ENCODE measurements at places on chromosomes 7 and 10.

- no peak for DNase-seq
Measured at GRCh38 chr7:52719677-52720076, 315.8 kb upstream of the POM121L12 start.

- no peak for DNase-seq
Measured at GRCh38 chr7:28263622-28264271, 83.2 kb upstream of the JAZF1 start.

- DNase-seq, result no peak
Measured at GRCh38 chr10:37146443-37146842, 21.0 kb downstream of the ANKRD30A start.

- DNase-seq, result no peak
Measured at GRCh38 chr10:125225051-125225450, 64.7 kb upstream of the CTBP2 start.

- no peak for DNase-seq
Measured at GRCh38 chr10:36191009-36191408, 548.9 kb upstream of the FZD8 start.

DNA sequence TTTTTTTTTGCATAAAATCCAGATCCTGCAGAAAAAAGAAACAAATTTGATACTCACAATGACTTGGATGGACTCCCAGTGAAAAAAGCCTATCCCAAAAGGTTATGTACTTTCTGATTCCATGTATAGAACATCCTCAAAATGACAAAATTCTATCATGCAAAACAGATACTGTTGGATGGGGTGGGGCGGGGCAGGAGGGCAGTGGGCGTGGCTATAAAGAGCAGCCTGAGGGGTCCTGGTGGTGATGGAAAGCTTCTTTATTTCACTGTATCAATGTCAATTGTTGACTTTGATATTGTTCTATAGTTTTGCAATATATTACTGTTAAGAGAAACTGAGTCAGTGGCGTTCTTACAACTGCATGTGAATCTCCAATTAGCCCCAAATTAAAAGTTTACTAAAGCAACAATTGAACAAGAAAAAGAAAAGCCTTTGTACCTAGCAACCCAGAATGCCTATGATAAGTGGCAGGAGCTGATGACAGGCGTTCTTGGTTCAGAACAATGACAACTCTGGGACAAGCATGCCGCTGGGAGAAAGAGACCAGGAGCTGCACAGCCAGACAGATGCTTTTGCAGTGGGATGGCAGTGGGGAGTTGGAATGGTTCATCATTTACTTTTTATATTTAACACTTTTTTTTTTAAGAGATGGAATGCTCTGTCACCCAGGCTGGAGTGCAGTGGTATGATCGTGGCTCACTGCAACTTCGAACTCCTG is 101.9 kb downstream of the LHPP start:
- no peak for DNase-seq

DNA sequence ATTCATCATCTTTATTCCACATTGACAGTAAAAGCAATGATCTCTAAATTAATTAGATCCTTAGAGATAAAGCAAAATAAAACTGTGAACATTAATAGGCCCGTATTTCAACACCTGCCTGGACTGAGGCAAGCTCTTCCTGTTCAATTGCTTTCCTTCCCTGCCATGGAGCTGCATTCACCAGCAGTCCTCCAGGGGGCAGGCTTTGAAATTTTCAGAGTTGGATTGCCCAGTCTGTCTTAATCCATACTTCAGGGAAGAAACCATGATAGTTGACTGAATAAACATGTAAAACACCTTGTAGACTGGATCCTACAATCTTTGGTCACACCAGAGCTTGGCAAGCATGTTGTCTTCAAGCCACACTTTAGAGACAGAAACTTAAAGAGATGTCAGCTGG is 936.6 kb downstream of the NRG3 start:
- no peak for DNase-seq

- DNase-seq, result no peak
Measured at GRCh38 chr10:6309816-6310215, 107.1 kb downstream of the PFKFB3 start.

DNA sequence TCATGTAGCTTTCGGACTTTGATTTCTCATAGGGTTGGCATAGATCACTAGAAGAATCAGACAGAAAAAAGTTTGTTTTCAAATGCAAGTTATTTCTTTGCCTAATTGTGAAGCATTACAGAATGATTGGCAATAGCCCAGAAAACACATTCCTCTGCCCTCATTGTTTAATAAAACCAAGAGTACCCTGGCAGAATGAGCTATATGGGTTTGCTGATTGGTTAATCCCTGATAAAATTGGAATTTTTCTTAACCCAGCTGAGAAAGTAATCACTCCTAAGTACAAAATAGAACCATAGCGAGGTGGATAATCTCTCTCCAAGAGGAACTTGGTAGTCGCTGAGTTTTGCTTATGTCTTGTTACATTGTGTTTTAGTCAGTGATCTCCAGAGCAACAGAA is 30.9 kb upstream of the CREB5 start:
- no peak for DNase-seq

- DNase-seq, result no peak
Measured at GRCh38 chr7:832968-833424, 720 bp downstream of the SUN1 start.

GRCh38 chr7:46198701-46199100 is 277.6 kb upstream of the IGFBP3 start:
- no peak for DNase-seq

DNA sequence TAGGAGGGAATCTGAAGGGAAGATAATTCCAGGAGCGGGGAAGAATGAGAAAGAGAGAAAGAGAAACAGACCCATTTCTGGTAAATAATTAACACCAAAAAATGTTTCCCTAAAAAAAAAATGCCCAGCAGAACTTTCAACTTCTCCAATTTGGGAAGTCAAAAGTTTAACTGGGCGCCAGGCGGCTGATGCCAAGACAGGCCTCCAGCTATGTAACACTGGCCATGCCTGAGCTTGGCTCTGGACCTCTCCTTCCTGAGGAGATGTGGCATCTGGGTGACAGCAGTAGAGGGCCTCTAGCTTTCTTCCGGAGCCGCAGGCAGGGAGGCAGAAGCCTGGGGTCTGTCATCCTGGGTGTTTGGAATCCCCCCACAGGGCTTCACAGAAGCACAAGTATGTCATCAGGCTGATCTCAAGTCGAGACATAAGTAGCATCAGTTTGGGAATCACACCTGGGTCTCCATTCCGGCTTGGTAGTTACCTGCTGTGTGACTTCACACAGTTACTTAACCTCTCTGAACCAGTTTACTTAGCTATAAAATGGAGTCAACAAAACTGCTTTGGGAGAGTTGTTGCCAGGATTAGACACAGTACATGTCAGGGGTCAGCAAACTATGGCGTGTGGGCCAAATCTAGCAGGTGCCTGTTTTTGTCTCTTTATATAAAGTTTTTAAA is 50.5 kb upstream of the TCF7L2 start:
- no peak for DNase-seq

- DNase-seq, result no peak
Measured at GRCh38 chr10:16581202-16581601, 59.5 kb upstream of the C1QL3 start.

DNA sequence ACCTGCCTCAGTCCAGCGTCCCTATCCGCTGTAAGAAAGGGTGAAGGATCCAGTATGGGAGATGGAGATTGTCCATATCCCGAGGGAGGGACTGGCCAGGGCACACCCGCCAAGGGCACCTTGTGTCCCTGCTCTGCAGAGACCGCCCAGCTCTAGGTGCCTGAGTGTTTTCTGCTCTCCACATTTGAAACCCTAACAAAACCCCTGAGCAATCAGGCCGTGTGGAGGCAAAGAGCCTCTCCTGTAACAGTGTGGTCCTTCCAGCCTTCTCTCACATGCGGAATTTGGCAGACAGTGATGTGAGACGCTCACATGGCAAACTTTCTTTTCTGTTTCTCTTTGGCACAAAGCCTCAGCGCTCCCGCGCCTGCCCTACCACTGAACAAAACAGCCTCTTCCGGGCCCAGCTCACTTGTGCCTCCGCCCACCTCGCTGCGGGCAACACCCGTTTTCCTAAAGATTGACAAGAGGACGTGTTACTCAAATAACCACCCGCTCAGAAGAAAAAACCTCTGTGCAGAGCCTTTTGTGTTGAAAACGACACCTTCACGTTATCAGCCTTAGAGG is 514.8 kb downstream of the DNAJB6 start:
- peak; percentile 65 for DNase-seq

- no peak for DNase-seq
Measured at GRCh38 chr7:50427518-50427917, 22.6 kb downstream of the FIGNL1 start.

- no peak for DNase-seq
Measured at GRCh38 chr10:279655-280054, 144.4 kb downstream of the ZMYND11 start.

DNA sequence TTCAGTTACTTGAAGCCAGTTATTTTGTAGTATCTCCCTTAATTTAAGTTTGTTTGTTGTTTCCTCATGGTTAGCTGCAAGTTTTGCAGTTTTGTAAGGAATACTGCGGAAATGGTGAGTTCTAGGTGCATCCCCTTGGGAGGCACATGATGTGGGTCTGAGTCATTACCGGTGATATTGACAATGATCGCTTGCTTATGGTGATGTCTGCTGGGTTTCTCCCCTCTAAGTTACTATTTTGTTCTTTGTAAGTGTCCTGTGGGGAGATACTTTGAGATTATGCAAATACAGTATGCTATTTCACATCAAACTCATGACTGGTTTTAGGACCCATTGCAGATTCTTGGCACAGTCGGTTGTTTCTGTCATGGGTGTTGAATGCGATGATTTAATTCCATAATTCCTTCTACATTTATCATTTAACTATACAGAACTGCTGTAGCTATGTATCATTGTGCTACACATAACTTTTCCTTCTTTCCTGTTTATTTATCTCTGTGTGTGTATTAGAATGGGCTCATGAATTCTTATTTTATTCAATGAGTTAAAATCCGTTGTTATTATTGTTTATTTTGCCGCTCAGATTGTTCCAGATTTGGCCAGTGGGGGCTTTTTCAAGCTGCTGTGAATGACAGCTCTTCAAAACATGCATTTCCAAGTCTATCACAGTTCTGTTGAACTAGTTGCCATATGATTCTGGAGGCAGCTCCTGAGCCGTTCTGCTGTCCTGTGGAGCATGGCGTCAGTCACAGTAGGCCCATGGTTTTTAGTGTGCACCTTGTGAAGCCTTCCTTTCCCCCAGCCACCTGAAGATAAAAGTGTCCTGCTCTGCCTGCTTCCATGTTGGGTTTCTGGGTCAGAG is 18.4 kb downstream of the TSPAN14 start:
- no peak for DNase-seq

DNA sequence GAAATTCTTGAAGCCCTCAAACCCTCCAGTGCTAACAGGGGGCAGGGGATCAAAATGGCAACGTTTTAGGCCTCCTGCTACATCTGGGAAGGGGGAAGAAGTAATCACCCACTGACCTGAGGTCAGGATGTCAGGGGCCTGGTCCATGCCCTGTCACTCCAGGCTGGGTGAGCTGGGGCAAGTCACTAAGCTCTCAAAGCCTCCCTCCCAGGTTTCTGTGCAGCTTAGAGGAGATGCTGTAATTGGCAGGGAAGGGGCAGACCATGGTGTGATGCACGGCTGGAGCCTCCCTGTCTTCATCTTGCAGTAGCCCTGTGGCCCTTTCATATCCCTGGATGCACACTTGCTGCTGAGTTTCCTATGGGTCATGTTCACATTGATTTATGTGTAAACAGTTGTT is 27.2 kb downstream of the LEP start:
- DNase-seq, result no peak

GRCh38 chr7:151207804-151208203 is 2.5 kb downstream of the H2BK1 start:
- no peak for DNase-seq

DNA sequence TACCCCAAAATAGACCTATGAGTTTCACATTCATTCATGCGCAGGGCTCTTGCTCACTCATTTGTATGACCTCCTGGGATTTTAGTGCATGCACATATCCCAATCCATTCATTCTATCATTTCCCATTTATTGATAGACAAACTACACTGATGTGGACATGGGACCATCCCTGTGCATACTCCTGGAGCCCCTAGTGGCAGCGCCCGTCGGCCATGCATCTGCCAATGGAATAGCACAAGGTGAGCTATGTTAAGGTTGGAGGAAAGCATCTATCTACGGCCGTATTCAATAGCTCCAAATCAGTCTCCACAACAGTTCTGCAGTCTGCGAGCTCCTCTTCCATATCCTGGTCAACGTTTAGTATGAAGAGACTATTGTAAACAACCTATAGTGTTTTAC is 31.7 kb upstream of the FIGNL1 start:
- DNase-seq, result no peak

- DNase-seq, result no peak
Measured at GRCh38 chr10:123889821-123890220, 1.8 kb downstream of the CPXM2 start.

DNA sequence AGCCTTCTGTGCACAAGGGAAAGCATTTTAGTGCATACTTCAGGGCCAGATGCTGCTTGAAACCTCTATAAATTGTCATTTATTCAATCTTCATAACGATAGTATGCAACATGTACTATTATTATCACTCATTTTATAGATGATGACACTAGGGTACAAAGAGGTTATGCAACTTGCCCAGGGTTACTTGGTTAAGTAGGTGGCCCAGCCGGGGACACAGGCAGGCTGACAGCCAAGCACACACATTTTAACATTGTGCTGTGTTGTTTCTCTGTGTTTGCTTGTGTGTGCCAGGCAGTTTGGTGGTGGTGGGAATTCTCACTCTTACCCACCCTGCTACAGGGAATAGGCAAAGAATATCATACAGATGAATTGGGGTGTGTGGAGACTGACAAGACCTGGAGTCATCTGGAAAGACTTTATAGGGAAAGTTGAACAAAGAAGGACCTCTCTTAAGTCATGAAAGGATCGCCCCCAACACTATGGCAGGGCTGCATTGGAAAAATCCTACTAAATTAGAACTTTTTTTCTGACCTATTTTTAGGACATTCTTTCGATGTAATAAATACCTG is 98.9 kb downstream of the MKX start:
- DNase-seq, result no peak

GRCh38 chr10:123421461-123421860 is 244.7 kb upstream of the GPR26 start:
- no peak for DNase-seq

- no peak for DNase-seq
Measured at GRCh38 chr7:43405948-43406347, 177.0 kb upstream of the STK17A start.

GRCh38 chr7:128406314-128407232 is 3.2 kb downstream of the IMPDH1 start:
- DNase-seq, result no peak

DNA sequence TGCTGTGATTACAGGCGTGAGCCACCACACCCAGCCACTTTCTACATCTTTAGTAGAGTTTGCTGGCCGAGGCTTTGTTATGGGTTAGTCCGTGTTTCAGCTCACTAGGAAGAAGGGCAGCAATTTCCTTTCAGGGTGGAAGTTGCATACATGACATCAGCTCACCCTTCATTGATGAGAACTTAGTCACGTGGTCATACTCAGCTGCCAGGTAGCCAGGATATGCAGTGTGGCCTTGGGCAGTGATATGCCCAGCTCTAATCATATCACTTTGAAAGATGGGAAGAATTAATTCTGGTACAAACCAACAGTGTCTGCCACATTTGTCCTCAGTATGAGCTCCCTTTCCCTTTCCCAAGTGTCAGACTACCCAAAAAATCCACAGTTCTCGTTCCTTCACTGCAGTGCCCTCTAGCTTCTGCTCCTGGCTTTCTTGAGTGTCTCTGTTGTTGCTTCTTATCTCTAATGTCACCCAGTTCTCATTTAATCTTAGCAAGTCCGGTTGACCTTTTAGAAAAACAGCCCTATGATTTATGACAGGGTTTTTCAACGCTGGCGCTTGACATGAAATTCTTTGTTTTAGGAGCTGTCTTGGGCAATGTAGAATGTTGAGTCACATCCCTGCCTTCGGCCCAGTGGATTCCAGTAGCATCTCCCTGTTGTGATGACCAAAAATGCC is 108.7 kb upstream of the ITGB1 start:
- DNase-seq, result no peak
